Testis (tissue), 5 donors: ENCODE measurements at places on chromosomes 13 and 19.
A peak's percentile ranks its signal among the peaks of the same experiment; 100 is the strongest.

DNA sequence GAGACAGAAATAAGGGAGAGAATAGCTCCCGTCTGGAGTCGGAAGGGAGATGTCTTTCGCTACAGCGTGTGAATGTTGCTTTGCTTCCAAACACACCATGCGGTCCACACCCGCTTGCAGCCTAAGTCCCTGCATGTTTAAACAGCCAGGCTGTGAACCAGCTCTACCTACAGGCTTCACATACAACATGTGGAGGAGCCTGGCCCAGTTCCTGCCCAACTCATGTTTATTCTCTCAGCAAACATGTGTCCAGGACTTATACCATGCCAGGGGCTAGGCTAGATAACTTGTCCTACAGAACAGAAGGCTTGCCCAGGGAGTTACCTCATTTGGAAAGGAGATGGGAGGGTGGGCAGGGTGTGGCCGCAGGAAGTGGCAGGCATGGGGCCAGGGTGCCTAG, 181.5 kb downstream of the FOXO1 start:
- DNase-seq = no peak

GRCh38 chr13:41017817-41018601, 1.1 kb downstream of the ELF1 start:
- no peak for DNase-seq

GRCh38 chr13:47249266-47249665, 352.4 kb upstream of the HTR2A start:
- no peak for DNase-seq

DNA sequence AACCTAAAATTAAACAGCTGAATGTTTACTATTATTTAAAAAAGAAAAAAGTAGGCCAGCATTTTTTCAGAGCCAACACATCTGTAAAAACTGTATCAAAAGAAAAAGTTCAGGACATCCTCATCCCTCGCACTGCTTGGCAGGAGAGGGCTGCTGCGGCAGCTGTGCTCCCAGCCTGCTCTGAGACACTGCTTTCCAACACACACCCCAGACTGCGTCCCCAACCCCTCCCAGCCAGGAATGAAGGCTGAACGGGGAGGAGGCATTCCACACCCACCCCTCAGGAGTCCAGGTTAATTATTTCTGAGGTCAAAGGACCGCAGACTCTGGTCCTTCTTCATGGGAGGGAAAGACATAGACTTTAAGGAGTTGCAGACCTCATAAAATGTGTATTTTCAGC, 43.1 kb downstream of the COL4A1 start:
- DNase-seq = peak; percentile 72

- DNase-seq = no peak
These were observed 280.5 kb downstream of the UQCRFS1 start for GRCh38 chr19:28932446-28932845.

DNA sequence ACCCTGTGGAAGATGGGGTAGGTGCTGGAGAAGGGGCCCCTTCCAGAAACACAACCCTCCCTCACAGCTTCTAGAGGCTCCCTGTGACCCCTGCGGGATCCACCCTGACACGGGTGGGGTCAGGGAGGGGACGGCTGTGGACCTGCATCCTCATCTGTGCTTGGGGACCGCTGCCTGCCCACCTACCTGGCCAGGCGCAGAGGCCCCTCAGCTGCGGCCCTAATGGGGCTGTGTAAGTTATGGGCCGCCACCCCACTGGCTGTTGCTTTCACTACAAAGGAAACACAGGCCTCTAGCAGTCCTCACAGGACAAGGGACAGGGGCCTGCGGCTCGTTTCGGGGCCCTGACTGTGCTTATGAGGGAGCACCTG, 7.0 kb upstream of the CTXN1 start:
- no peak for DNase-seq

DNA sequence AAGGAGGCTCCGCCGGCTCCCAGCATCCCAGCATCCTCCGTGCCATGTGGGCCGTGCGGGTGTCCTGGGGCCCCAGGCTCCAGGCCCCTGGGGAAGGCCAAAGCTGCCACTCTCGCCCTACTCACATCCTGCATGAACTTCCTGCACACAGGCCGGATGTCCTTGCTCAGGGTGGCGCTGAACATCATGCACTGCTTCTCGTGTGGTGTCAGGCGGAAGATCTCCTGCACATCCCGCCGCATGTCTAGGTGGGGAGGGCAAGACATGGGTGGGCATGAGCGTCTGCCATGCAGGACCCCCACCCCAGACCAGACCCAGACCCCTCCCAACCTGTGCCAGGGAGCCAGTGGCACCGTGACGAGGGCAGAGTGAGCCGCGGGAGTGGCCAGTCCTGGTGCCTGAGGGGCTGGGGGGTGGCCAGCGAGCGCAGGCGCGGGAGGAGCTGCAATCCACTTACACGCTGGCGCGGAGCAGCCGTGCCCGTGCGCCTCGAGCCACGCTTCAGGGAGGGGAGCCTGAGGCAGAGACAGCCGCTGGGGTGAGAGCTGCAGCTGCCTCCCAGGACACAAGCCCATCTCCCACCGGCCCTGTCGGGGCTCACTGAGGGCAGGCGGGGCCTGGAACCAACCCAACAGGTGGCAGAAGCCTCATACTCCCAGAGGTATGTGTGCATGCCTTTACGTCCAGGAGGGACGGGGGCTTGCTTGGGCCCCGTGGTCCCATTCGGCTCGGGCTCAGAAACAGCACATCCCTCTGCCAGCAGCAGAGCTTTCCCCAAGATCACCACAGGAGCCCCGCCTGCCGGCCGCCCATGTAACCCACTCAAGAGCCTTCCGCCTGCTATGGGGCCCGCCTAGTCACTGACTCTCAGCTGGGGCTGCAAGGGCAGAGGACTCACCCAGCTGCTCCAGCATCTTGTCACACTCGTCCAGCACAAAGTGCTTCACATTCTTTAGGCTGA, 8.8 kb downstream of the DDX39A start:
- no peak for DNase-seq

DNA sequence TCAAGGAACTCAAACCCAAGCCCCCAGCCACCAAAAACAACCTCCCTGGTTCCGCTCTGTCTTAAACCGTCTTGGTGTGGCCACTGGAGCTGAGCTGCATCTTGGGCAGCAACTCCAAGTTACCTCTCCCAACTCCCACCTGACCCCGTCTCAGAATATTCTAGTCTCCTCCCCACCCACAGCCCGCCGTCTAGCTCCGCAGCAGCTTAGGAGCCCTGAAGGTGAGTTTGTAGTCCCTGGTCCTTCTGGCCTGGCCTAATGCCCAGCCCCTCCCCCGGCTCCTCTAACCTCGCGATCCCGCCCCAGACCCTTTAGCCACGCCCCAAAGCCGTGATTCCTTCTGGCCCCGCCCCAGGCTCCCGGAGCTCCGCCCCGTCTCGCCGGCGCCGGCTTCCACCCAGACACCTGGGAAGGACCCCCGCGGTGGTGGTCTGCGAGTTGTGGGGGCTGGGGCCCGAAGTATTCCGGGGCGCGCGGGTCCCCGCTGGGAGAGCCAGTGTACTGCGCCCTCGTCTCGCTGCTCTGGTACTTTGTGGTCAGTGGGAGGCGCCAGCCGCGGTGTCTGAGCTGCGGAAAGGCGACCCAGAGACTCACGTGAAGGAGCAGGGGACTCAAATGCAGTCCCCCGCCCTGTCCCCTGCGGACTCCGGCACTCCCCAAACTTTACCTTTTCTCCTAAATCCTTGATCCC, 2.5 kb upstream of the LHB start:
- DNase-seq = peak; percentile 66

DNA sequence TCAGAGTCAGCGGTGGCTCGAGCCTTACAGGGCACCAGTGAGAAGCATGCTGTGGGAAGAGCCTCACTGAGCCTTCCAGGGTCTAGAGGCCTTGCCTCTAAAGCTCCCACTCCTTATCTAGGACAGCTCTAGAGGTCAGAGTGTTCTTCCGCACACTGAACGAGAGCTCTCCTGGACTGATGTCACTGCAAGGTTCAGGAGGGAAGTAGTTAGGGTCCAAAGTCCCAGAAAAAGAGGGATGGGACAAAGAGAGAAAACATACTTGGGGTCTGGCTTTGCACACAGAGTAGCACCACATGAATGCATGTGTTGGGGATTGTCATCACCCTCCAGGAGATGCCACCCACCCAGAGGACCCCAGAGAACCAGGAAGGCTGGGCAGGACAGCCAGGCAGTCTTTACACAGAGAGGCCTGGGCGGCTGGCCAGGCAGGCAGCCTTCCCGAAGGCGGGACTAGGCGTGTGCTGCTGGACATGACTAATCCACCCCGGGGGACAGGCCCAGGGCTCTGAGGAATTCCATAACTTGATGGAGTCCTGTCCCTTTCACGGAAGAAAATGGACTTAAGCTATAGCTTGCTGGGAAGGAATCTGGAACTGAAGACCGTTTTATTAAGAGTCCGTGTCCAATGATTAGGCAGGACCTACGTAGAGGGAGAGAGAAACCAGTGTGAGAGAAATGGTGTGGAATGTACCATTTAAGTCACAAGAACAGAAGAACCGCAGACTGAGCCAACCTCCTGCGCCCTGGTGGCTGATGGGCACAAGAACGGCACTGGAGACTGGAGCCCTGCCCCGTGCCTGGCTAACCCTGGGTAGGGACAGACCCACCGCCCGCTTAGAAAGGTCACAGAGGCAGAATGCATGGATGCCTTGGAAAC, 16.6 kb upstream of the EPHX3 start:
- peak; percentile 81 for DNase-seq

DNA sequence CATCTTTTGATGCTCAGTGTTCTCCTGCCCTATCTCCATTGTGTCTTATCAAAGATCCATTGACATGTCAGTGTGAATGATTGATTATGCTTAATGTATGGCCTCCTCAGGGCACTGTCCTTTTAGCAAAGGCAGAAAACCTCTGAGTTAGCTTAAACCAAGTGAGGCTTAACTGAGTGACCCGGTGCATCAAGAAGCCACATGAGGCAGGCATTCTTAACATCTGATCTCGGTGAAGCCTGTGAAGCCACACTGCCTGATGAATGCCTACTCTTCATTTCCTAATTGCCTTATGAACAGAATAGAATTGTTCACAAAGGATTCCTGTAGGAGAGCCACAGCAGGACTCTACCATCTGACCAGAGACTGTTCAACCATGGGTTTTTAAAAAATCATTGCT, 168.1 kb upstream of the SOX21 start:
- DNase-seq = no peak

DNA sequence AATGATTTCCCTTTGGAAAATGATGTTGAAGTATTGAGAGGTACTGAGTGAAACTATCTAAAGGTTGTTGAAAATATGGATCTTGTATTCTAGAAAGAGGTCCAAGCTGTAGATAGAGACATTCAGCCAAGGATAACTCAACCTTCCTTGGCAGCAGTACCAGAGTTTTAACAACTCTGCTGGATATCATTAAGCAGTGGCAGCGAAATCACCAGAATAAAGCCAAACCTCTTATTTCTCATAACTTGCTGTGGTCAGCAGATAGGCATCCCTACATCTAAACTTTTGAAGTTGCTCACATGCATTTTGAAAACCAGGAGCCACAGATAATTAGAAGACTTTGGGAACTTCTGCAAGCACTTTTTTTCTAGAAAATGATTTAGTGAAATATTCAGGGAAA, 559.8 kb downstream of the IRS2 start:
- no peak for DNase-seq

DNA sequence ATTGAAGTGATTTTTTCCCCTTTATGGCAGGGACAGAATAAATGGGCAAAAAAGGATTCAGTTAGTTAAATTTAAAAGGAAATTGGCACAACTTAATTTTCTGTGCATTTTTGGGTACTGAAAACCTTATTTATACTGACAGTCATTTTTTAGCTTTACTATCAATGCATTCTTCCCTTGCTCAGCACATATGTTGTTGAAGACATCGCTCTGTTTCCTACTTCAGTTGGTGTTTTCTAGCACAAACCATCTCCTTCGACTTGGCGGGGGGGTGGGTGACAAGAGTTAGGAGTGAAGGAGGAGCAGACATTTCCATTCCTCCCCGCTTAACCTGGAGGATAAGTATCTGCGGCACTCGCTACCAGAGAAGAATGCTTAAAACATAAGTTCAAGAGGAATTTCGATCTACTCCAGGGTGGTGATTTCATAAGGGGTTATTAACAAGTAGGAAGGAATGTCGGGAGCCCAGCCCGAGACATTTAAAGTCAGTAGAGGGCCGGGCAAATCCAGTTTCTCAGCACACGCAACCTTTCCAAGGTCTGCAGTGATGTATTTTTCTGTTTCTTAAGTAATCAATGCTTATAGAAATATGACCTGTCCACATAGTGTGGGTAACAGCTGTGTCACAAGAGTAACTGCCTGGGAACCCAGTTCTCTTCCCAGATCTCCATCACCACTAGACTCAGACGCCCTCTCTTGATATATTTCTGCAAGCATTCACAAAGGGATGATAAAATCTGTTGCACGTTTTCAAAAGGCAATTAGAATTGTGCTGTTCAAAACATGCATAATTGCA, 525.8 kb downstream of the MYO16 start:
- no peak for DNase-seq

GRCh38 chr19:3693025-3693925, 7.0 kb downstream of the PIP5K1C start:
- DNase-seq = no peak

DNA sequence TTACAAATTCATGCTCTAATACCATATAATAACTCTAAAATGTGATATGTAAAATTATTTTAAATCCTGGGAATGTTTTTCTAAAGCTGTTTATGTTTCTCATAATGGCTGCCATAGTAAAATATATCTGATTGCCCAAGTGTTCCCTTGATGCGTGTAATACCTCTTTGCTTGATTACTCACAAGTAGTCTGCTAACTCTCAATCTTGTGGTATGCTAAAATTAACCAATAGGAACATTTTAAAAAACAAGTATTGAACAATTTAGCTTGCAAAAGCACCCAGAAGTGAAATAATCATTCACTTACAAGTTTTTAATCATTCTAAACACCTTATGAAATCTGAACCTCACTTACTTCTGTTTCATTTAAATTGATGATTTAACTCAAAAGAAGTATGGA, 386.0 kb upstream of the ATXN8OS start:
- DNase-seq = no peak

- no peak for DNase-seq
These were observed 172.7 kb downstream of the SPRY2 start for GRCh38 chr13:80168089-80168850.

GRCh38 chr19:33208904-33209849, 15.0 kb downstream of the LRP3 start:
- DNase-seq = peak; percentile 42

GRCh38 chr13:97242755-97243497, 20.8 kb downstream of the MBNL2 start:
- DNase-seq = no peak

DNA sequence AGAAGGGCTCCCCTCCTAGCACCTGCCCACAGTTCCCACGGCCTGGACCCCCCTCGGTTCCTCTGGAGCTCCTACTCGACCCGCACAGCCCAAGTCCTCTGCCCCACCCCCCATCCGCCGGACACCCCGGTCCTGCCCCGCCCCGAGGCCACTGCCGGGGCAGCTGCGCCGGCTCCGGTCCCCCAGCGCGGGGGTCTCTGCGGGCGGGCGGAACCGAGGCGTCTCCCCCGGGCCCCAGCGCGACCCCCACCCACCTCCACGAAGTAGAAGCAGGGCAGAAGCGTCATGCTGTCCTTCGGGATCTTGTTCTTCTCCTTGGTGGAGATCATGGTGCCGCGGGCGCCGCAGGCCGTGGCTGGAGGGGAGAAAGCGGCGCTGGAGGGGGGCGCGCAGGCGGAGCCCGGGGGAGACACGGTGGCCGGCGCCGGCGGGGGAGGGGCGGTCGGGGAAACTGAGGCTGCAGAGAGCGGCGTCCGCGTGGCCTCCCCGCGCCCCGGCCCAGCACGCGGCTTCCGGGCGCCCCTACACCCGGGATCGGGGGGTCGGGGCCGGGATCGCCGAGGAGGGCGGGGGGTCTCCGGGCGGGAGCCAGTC, 427 bp downstream of the PLPPR3 start:
- DNase-seq = no peak

- DNase-seq = peak; percentile 40
These were observed 149.8 kb downstream of the EFNB2 start for GRCh38 chr13:106385654-106386053.

GRCh38 chr13:26867451-26868091, 107.0 kb upstream of the GPR12 start:
- peak; percentile 49 for DNase-seq
